ENCODE measurements at places on chromosomes 2 and 18.

GRCh38 chr2:238322001-238322411 is 1.7 kb downstream of the TRAF3IP1 start:
- DNase-seq = no peak

- DNase-seq = no peak
Measured at GRCh38 chr18:32276906-32277305, 87.1 kb downstream of the MEP1B start.

- DNase-seq = peak; percentile 93
Measured at GRCh38 chr2:7031547-7032245, 114.5 kb downstream of the RNF144A start.

- DNase-seq = no peak
Measured at GRCh38 chr2:195543063-195543462, 114.0 kb upstream of the SLC39A10 start.

- no peak for DNase-seq
Measured at GRCh38 chr2:47301277-47301618, 101.7 kb upstream of the MSH2 start.

- DNase-seq = no peak
Measured at GRCh38 chr2:65580824-65581223, 148.4 kb upstream of the SPRED2 start.

DNA sequence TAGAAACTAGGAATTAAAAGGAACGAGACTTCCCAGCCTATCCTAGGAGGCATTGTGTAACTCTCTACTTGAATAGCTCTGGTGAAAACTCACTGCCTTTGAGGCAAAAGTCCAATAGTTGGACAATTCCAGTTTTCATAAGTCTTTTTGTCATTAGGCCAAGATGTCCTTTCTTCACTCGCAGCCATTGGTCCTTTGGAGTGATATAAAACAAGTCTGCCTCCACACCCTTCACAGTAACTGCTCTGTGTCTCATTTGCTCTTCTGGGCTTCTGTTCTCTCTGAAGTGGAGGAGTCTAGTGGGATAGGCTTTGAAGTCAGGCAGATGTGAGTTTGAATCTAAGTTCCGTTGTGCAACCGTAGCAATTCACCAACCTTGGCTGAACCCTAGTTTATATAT is 28.2 kb downstream of the ANTXR1 start:
- DNase-seq = no peak

DNA sequence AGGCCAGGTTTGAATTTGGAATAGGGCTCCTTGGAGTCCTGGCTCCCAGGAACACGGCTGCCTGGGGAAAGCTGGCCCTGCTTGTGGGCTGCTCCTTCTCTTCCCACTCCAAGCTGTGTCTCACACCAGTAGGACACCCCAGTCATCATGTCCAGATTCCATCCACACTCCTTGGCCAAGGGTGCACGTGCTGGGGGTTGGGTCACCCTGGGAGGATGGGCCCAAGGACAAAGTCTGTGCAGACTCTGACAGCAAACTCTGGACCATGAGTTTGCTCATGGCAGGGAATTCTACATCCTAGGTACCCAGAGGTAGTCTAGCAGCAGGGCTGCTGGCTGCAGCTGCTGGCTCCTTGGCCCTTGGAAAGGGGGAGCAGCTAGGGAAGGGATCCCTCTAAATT is 102.4 kb upstream of the EPAS1 start:
- no peak for DNase-seq

- DNase-seq = peak; percentile 37
Measured at GRCh38 chr2:199861132-199861774, 10.3 kb upstream of the FTCDNL1 start.

- no peak for DNase-seq
Measured at GRCh38 chr18:50949185-50949584, 18.7 kb upstream of the ELAC1 start.
